ENCODE measurements at places on chromosomes 3 and 15.

GRCh38 chr3:53361852-53362251, 14.5 kb upstream of the DCP1A start:
- no peak for DNase-seq

DNA sequence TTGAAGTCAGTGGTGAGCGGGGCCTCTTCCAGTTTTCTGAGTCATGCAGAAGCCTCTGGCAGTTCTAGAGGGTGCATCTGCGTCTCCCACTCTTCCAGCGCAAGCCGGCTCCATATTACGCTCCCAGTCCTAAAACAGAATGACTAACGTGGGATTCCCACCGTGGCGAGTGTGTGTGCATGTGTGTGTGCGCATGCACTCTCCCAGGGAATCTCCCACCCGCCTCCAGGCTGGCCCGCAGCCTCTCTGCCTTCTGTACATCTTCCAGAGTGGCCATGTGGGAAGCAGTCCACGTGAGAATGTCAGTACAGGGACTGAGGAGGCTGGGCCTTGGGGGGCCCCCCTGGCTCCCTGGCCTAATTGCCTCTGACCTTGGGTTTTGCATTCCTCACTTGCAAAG, 87.7 kb downstream of the LSM3 start:
- DNase-seq, result no peak

DNA sequence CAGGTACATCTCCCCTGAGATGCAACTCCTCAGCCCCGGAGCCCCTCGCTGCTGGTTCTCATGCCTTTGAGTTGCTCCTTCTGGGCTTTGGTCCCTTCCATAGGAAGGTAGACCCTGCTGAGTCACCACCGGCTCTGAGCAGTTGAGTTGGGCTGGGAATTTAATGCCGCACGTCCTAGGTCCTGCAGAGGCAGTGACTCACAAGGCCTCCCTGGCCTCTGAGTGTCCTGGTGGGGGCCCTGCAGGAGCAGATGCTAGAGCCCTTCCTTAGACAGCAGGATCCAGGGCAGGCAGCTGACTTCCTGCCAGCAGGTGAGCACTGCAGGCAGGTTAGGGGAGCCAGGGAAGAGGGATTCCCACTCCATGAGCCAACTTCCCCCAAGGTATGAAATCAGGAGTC, 5.5 kb upstream of the NTRK3 start:
- no peak for DNase-seq

- DNase-seq, result no peak
Observed at GRCh38 chr3:127151251-127151564, 41.7 kb upstream of the PRR23E start.

GRCh38 chr3:128784232-128784631, 58.2 kb downstream of the RAB7A start:
- peak; percentile 18 for DNase-seq

GRCh38 chr3:191339316-191339917, 9.1 kb upstream of the UTS2B start:
- DNase-seq, result no peak

- no peak for DNase-seq
Observed at GRCh38 chr15:62109437-62109836, 42.7 kb downstream of the C2CD4A start.

DNA sequence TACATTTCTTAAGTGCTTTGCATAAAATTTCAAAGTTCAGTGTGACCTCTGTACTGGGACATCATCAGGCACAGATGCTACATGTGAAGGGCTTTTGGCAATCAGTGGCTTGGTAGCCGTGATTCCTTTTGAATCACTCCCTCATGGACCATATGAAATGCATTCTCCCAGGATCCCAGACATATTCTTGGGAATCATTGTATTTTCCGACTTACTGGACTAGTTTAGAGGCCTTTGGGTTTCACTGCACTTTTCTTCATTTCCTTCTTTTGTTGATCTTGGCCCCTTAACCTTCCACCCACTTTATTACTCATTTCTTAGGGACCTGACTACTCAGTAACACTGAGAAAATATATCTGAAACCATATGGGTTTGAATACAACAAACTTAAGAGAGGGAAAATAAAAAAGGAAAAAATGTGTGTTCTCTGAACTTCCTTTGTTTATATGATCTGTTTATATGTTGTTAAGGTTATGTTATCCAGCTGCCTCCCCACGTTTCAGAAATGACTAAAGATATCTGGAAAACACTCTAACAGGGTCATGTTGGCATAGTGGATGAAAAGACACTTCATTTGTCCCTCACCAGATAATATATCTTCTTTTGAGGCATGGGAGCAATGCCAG, 35.1 kb downstream of the HMG20A start:
- DNase-seq, result no peak
